ENCODE measurements at places on chromosomes 4 and X. TPM values are rescaled to one million over a fixed set of nuclear protein-coding genes. Genes with fewer than 3 reads are reported as not detected.

TLR3 gene
- total RNA-seq, result 3.7 TPM

- no peaks in the 10 kb centered on the region for H3K27me3 ChIP-seq
- no peak overlapping the region for H3K4me3 ChIP-seq
- no peak for DNase-seq
- H3K4me1 ChIP-seq, result no peaks in the 10 kb centered on the region
Observed at GRCh38 chrX:95974096-95974470, 710.6 kb upstream of the DIAPH2 start.

DNA sequence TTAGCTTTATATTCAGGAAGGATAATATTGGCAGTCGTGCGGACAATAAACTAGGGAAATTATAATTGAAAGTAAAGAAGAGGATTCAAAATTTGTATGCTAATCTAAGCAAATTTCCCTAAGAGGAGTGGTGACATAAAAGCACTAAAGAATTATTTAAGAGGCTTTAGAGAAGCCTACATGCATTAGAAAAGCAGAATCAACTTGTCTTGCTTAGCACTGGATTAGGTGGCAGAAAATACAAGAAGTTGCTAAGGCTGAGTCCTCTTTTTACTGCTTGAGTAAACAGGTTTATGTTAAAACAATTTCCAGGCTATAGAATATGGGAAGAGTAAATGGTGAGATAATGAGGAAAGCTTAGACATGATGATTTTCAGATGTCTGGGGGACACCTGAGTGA, 991.5 kb downstream of the PCDH18 start:
- no peaks in the 10 kb centered on the region for H3K4me1 ChIP-seq
- H3K36me3 ChIP-seq, result no peaks in the 10 kb centered on the region
- H3K4me3 ChIP-seq, result no peak overlapping the region
- no peak for DNase-seq
- H3K27ac ChIP-seq, result no peak overlapping the region
- no peaks in the 10 kb centered on the region for H3K27me3 ChIP-seq

TEC gene
- 1.5 TPM for total RNA-seq

DNA sequence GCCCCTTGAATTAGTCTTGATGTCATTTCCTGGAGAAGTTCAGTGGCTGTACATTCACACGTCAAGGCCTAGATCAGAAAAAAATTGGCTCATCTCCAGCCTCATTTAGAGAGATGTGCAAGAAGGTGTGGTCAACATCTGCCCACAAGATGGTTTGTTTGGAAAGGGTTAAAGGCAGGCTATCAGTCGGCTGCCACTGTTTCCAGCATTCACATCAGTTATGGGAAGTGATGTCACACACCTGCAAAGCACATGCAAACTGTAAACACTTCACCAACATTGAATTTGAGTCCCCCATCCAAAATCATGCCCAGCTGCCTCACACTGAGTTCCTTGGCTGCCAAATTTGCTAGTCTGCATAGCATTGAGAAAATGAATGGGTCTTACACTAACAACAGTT, 498.3 kb upstream of the INTU start:
- no peak for DNase-seq
- no peaks in the 10 kb centered on the region for H3K27me3 ChIP-seq
- no peaks in the 10 kb centered on the region for H3K4me1 ChIP-seq

ERAS gene
- total RNA-seq, result not detected

GRCh38 chrX:49309401-49309981, 6.0 kb downstream of the GAGE10 start:
- peak overlapping the region; percentile 43 for H3K4me3 ChIP-seq
- H3K27me3 ChIP-seq, result no peaks in the 10 kb centered on the region
- peak overlapping the region; percentile 60 for H3K27ac ChIP-seq
- no peak for DNase-seq
- no peaks in the 10 kb centered on the region for H3K36me3 ChIP-seq

SCML1 gene
- 5.2 TPM for total RNA-seq

IL1RAPL2 gene
- 1.3 TPM for total RNA-seq

DNA sequence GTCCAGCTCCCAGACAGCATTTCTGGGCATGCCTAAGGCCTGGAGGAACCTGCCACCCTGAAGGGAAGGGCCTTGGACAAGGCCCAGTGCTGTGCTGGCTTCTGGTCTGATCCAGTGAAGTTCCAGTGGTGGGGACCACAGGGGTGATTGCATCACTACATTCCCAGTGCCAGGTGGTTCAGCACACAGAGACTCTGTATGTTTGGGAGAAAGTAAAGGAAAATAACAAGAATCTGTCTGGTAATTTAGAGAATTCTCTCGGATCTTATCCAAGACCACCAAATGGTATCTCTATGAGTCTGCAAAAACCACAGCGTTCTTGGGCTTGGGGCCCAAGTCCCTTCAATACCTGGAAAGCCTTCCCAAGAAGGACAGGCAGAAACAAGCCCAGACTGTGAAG, 131.8 kb upstream of the MAD2L1 start:
- H3K27me3 ChIP-seq, result no peaks in the 10 kb centered on the region
- no peaks in the 10 kb centered on the region for H3K36me3 ChIP-seq
- no peak overlapping the region for H3K4me3 ChIP-seq
- no peak overlapping the region for H3K27ac ChIP-seq
- H3K4me1 ChIP-seq, result no peaks in the 10 kb centered on the region

- H3K36me3 ChIP-seq, result no peaks in the 10 kb centered on the region
Observed at GRCh38 chrX:141175786-141176185, 1.1 kb downstream of the LDOC1 start.

GRCh38 chr4:22962295-22962694, 269.6 kb downstream of the GBA3 start:
- DNase-seq, result no peak
- no peaks in the 10 kb centered on the region for H3K27me3 ChIP-seq
- H3K36me3 ChIP-seq, result no peaks in the 10 kb centered on the region
- H3K4me1 ChIP-seq, result no peaks in the 10 kb centered on the region
- H3K27ac ChIP-seq, result no peak overlapping the region

TEX13C gene
- total RNA-seq, result not detected

- no peaks in the 10 kb centered on the region for H3K27me3 ChIP-seq
- H3K4me3 ChIP-seq, result no peak overlapping the region
- DNase-seq, result no peak
- H3K27ac ChIP-seq, result no peak overlapping the region
- no peaks in the 10 kb centered on the region for H3K4me1 ChIP-seq
Observed at GRCh38 chr4:137213372-137214173, 318.7 kb downstream of the PCDH18 start.

- H3K4me3 ChIP-seq, result no peak overlapping the region
- H3K27me3 ChIP-seq, result no peaks in the 10 kb centered on the region
- no peaks in the 10 kb centered on the region for H3K36me3 ChIP-seq
- DNase-seq, result no peak
- peak overlapping the region; percentile 73 for H3K27ac ChIP-seq
Observed at GRCh38 chr4:151990201-151990600, 229.4 kb upstream of the GATB start.
